ENCODE measurements at places on chromosomes 12 and 14.

DNA sequence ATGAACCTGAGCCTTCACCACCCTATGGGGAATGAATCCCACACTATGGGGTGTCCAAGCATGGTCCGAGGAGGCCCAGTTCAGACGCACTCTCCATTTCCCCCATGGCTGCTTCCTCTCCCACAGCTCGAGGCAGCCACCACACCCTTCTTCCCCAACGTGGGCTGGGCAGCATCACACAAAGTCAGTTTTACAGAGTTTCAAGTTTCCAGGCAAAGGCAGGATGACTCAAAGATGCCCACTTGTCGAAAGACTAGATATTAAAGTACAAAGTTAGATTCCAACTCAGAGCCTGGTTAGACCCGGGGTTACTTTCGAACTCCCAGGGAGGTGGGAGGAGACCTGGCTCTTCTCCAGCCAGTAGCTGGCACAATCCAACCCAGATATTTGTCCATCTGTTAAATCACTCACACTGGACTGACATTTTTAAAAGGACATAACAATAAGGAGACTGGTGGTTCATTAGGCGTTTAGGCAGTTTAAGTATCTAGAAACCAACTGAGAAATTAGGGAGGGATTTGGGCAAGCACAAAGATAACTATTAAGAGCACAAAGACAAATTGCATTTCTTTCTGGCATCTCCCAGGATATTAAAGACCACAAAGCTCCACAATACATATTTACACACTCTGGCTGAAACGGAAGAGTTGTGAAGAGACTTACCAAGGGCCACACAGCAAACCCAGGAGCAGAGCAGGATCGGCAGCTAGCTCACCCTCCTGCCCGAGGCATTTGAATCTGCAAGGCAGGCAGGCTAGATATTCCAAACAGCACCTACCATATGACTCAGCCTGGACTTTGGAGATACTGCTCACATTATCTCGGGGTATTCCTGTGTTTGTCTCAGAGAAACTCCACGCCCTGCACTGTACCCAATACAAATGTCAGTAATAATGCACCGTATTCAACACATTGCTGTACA is 34.8 kb downstream of the TMCC3 start:
- DNase-seq, result no peak

- DNase-seq, result peak; percentile 98
Measured at GRCh38 chr14:56160088-56160487, 41.9 kb downstream of the PELI2 start.

GRCh38 chr14:76597387-76597786 is 163.9 kb upstream of the VASH1 start:
- DNase-seq, result no peak

DNA sequence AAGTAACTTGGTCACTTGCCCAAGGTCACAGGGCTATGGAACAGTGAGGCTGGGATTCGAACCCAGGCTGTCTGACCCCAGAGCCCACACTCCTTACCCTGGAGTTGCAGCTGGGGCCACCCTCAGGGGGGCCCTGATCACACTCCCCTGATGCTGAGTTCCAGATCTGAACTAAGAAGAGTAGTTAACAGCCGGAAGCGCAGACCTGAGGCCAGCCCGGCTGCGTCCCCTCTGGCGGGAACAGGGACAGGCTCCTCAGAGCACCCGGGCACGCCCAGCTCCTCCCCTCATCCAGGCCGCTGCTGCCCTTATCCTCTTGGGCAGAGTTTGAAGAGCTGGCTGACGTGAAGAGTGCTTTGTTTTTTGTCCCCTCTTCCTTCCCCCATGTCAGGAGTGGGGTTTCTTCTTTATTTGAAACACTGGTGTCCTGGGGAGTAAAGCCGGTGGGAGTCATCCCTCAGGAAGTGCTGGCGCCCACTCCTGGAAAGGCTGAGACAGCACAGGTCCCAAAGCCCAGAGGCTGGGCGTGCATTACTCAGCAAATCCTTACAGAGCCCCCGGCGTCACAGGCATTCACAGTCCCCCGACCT is 8.7 kb downstream of the PHB2 start:
- DNase-seq, result peak; percentile 80

DNA sequence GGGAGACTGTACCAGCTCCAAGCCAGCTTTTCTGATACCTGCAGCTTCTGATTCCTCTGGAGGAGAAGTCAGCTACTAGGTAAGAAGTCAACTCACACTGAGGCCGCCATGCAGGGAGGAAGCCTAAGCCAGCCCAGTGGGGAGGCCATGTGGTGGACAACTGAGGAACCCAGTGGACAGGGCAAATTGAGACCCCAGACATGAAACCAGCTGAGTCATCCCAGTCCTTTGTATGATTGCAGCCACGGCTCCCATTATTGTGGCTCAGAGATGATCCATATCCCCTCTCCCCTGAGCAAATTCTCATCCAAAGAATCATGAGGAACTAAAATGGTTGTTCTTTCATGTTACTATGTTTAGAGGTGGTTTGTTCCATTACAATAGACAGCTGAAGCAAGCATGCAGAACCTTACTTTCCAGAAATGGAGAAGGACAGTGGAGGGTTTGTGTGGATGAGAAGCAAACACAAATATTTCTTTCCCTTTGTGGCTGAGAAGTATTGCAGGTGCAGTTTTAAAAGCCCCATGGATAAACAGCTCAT is 1147.3 kb upstream of the TMEM132C start:
- DNase-seq, result no peak

DNA sequence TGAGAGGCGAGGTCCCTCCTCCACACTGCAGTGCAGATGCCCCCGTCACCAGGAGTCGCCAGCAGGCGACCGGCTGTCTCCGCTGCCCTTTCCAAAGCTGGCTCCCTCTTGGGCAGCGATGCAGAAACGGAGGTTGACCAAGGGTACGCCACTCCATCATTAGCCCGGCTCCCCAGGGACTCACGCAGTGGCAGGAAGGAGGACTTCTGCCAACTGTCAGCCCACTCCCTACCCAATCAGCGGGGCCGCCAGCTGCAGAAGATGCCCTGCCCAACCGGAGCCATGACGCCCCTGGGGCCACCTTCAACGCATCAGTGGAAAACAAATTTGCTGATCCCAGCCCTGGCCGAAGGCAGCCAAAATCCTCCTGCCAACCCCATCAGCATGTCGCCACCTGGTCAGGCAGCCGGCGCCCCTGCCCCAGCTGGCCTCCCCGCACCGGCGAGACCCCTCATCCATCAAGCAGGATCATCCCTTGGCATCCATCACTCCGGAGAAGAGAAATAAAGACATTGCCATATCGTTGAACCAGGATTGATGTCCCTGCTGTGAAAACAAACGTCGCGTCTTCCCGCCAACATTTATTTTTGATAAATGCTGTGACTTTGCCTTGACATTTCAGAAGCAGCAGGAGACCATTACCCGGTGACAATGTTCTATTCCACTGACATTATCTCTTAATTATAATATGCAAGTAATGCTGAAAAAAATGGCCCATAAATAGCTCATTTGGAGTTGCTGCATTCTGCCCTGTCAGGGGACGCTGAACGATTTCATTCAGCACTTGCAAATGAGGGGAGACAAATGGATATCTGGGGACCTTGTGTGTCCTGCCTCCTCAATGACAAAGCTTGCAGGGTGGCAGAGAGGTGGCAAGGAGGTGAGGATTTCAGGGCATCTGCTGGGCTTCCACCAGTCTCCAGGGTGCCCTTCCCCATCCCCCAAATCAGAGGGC is 105.1 kb downstream of the SCARB1 start:
- peak; percentile 98 for DNase-seq

DNA sequence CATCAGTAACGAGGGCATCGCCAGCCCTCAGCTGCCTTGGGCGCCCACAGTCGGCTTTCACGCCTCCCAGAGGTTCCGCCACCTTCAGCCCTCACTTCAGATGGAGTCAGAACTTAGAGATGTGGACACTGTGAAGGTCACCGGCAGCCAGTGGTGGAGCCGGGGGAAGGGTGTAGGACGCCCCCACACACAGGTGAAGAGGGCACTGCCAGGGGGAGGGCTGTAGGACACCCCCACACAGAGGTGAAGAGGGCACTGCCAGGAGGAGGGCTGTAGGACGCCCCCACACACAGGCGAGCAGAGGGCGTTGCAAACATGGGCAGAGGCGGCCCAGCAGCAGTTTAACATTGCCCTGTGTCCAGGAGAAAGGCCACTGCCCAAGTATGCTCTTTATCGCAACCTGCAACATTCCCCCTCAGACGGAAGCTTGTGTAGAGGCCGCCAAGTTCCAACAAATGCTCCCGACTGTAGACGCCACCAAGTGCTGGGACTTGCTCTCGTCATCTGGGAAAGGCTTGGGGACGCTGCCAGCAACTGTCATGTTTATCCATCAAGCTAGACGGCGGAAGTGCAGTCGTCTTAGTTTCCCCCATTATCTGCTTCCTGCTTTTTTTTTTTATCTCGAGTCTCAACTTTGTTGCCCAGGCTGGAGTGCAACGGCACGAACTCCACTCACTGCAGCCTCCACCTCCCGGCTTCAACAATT is 4.9 kb upstream of the ANKLE2 start:
- DNase-seq, result no peak

GRCh38 chr12:14284184-14284722 is 81.2 kb upstream of the ATF7IP start:
- DNase-seq, result no peak

DNA sequence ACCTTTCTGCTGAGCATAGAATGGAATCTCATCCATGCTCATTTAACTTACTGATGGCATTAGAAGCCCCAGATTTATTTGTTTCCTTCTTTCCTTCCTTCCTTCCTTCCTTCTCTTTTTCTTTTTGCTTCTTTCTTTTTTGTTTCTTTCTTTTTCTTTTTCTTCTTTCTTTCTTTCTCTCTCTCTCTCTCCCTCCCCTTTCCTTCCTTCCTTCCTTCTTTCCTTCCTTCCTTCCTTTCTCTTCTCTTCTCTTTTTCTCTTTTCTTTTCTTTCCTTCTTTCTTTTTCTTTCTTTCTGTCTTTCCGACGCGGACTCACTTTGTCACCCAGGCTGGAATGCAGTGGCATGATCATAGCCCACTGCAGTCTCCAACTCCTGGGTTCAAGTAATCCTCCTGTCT is 55.9 kb downstream of the C12orf75 start:
- no peak for DNase-seq

DNA sequence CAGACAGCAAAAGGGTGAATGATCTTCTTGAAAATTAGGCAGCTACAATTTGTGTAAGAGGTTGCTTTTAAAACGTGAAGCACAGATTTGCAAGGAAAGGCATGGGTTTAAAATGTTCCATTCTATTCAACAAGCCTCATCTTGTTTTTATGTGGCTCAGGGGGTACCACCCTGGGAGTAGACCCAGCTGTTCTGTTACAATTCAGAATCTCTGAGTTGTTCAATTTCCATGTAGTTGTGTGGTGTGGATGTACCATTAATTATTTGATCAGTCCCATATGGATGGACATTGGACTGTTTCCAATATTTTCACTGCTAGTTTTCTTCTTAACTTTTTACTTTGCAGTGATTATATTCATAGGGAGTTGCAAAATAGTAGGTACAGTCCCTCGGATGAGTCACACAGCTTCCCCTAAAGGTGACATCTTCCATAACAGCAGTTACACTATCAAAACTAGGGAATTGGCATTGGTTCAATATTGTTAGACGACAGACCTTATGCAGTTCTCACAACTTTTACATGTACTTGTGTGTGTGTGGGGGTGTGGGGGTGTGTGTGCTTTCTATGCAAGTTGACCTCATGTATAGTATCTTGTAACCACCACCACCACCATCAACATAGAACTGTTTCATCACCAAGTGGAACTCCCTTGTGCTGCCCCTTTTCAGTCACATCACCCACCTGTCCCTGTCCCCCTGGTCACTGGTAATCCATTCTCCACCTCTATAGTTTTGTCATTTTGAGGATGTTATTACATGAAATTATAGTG is 59.0 kb upstream of the CAPRIN2 start:
- DNase-seq, result no peak

GRCh38 chr14:103703433-103704385 is 11.5 kb downstream of the XRCC3 start:
- no peak for DNase-seq

DNA sequence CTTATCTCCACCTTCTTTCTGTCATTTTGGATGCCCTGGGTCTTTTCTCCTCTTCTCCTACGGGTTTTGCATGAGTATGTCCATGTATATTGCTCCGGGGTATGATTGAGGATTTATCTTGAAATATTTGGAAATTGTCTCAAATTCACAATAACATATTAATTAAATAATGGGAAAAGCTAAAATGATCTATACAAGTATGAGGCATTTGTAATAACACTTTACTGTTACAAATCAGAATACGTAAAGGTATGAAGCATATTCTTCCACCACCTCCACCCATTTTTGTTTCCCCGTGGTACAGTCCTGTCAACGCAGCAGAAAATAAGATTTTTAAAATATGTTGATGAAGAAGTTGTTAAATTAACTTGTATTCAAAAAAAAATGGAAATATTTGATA is 91.3 kb downstream of the PPP2R5C start:
- DNase-seq, result no peak

DNA sequence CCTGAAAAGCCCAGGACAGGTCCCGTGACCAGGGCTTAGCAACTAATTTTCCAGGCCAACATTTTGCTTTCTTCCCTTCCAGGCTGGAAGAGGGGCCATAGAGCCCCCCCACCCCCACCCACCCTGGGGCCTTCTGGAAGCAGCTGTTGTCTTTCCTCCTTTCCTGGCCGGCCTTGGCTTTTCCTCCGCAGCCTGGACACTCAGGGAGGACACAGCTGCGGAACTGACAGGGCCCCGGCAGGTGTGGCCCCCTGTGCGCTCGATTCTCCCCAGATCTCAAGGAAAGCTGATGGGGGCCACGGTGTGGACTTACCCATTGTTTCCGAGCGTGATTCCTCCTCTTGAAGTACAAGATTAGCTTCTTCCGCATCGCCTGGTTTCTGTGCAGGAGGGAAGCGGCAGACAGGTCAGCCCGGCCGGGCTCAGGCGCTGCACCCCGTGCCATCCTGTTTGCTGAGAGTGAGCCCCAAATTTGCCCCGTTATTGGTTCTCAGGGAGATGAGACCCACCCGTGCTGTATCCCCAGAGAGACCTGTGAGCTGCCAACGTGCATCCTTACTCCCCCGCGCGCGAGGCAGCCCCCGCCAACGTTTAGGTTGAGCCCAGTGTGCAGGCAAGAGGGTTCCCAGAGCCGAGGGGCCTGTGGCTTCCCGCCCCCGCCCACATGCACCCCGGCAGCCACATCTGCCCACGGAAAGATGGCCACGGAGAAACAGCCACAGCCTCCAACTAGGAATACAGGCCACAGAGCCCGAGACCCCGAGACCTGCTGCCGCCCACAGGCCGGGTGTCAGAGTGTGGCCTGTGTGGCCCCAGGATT is 129.6 kb downstream of the NCOR2 start:
- no peak for DNase-seq
